Mesenteric fat pad (tissue), 1 donor: ENCODE measurements at places on chromosomes 16 and 17. TPM values are rescaled to one million over a fixed set of nuclear protein-coding genes. Genes with fewer than 3 reads are reported as not detected.

Gene KCNAB3
- 1.3 TPM for total RNA-seq

Gene ADAD2
- total RNA-seq: not detected

Gene SEPTIN12
- total RNA-seq: not detected

Gene PPP1R27
- total RNA-seq: not detected

DNA sequence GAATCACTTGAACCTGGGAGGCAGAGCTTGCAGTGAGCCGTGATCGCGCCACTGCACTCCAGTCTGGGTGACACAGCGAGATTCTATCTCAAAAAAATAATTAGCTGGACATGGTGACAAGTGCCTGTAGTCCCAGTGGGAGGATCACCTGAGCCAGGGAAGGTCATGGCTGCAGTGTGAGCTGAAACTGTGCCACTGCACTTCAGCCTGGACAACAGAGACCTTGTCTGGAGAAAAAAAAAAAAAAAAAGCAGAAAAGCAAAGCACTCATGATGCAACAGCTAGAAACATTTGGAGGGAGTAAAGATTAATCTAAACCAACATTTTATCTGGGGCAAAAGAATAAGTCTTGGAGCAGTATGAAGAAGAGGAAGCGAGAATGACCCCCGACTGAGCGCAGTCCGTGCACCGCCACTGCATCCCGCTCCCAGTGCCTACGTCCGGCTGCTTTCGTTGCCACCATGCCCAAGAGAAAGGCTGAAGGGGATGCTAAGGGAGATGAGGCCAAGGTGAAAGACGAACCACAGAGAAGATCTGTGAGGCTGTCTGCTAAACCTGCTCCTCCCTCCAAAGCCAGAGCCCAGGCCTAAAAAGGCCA is 8.2 kb downstream of the PRPSAP1 start:
- no peak for DNase-seq

DNA sequence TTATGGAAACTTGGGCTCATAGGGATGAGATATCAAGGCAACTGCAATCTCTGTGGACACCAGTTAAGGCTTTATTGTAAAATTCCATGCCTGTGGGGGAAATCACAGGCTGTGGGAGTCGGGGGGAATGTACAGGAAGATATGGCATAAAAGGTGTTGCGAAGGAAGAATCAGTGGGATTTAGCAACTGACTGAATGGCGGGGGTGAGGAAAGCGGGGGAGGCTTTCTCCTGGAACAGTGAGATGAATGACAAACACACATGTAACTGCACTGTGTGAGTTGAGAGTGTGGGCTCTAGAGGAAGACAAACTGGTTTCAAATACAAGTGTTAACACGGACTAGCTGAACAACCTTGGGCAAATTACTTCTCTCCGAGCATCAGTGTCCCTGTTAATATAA is 143.7 kb downstream of the PRKCB start:
- no peak for DNase-seq

DNA sequence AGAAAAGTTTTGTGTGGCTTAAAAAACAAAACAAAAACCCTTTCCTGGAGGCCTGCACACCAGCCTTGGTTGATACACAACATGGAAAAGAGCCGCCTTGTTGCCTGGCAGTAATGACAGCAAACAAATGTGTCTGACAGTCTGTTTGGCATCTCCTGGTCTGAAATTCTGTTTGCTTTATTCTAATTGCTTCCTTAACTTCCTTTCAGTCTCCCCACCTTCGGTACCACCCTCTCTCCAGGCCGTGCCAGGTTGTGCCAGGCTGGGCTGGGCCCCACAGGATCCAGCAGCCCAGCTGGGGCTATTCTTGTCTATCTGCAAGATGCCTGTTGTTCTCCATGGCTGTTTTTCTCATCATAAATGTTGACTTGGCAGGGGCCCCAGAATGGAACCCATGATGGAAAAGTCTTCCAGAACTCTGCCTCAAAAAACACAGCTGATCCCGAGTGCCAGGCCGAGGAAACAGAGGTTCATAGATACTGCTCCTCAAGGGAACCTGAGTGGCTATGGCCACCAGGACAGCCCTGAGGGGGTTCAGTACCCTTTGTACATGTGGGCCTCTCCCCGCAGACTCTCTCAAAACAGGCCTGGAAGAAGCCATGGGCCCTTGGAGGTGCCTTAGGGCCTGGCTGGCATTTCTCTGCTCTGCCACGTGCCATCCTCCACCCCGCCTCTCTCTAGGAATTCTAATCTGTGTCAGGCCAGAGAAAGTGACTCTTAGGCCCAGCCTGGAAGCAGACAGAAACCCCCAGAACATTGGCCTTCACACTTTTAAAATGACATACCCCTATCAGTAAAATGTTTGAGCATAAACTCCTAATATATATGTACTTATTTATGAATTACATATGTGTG is 50.5 kb downstream of the YPEL2 start:
- DNase-seq: no peak

DNA sequence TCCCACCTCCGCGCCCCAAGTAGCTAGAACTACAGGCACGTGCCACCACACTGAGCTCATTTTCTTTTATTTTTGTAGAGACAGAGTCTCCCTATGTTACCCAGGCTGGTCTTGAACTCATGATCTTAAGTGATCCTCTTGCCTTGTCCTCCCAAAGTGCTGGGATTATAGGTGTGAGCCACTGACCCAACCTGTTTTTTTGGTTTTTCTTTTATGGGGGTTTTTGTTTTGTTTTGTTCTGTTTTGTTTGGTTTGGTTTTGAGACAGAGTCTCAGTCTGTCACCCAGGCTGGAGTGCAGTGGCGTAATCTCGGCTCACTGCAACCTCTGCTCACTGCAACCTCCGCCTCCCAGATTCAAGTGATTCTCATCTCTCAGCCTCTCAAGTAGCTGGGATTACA is 16.4 kb downstream of the GID4 start:
- DNase-seq: no peak

DNA sequence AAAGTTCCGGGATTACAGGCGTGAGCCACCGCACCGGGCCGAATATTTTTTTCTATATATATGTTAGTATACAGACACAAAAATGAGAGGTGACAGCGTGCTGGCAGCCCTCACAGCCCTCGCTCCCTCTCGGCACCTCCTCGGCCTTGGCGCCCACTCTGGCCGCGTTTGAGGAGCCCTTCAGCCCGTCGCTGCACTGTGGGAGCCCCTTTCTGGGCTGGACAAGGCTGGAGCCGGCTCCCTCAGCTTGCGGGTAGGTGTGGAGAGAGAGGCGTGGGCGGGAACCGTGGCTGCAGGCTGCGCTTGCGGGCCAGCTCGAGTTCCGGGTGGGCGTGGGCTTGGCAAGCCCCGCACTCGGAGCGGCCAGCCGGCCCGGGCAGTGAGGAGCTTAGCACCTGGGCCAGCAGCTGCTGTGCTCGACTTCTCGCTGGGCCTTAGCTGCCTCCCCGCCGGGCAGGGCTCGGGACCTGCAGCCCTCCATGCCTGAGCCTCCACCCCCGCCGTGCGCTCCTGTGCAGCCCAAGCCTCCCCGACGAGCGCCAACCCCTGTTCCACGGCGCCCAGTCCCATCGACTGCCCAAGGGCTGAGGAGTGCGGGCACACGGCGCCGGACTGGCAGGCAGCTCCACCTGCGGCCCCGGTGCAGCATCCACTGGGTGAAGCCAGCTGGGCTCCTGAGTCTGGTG is 1.9 kb upstream of the DPEP3 start:
- DNase-seq: no peak

- no peak for DNase-seq
Measured at GRCh38 chr17:27567563-27567859, 63.5 kb upstream of the LGALS9 start.

GRCh38 chr17:4851084-4851483 is 17.9 kb downstream of the MINK1 start:
- no peak for DNase-seq

DNA sequence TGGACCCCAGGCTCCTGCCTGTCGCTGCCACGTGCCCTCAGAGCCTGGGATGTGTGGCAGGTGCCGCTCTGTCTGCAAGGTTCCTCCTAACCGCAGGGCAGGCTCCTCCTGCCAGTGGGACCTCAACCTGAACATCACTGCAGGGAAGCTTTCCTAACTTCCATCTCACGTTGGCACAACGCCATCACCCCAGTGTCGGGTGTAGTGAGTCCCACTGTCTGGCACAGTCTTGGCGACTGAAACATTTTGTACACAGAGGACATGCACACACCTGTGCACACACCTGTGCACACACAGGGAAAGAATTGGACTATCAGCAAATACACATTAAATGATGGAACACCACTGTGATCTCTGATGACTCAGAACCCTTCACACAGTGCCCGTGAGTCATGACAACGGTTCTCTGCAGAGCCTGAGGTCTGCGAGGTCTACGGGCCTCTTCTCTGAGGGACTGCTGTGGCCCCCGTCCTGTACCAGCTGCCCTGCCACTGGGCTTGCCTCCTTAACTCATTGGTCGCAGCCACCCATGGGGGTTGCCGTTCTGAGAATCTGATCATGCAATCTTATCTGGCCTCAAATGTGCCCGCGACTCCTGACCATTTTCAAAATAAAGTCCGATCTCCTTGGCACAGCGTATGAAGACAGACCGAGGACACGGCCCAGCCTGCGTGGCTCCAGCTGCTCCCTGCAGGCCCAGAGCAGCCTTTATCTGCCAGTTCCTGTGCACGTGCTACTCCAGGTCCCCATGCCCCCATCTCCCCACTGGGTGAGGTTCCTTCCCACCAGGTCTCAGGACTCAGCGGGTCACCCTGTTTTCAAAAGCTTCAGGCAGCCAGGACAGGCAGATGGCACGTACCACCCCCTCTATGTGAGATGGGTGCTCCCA is 7.6 kb downstream of the CCDC57 start:
- no peak for DNase-seq

DNA sequence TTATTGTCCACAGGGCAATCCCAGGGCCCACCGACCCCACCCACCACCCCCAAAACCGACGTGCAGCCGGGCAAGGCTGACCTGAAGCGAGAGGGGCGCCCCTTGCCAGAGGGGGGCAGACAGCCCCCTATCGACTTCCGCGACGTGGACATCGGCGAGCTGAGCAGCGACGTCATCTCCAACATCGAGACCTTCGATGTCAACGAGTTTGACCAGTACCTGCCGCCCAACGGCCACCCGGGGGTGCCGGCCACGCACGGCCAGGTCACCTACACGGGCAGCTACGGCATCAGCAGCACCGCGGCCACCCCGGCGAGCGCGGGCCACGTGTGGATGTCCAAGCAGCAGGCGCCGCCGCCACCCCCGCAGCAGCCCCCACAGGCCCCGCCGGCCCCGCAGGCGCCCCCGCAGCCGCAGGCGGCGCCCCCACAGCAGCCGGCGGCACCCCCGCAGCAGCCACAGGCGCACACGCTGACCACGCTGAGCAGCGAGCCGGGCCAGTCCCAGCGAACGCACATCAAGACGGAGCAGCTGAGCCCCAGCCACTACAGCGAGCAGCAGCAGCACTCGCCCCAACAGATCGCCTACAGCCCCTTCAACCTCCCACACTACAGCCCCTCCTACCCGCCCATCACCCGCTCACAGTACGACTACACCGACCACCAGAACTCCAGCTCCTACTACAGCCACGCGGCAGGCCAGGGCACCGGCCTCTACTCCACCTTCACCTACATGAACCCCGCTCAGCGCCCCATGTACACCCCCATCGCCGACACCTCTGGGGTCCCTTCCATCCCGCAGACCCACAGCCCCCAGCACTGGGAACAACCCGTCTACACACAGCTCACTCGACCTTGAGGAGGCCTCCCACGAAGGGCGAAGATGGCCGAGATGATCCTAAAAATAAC is 3.0 kb downstream of the SOX9 start:
- no peak for DNase-seq

DNA sequence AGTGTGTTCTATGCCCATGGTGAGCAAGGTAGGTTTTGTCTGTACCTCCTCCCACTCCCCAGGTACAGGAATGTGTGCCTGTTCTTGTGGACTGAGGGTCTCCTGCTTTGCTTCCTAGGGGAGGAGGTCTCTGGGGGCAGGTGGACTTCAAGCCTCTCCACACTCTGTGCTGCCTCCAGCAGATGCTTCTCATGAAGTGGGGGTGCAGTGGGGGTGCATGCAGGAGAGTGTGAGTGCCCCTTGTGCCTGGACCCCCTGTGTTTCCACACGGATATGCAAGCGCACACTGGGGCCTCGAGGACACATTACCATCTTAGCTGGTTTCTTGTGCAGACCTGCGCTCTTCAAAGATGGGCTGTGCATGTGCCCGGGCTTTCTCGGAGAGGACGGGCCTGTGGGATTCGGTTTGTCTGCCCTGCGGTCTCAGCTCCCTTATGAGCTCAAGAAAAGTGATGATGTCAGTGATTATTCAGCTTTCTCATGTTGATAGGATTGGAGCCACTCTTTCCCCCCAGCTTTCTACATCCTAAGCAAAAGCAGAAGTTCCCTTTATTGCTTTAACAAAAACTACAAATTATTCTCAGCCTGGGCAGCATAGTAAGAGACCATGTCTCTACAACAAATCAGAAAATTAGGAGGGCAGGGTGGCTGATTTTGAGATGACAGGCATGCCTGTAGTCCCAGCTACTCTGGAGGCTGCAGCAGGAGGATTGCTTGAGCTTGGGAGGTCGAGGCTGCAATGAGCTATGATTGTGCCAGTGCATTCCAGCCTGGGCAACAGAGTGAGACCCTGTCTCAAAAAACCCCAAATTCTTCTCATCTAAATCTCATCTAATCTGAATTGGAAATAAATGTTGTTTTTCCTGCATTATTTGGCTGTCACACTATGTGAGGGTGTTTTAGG is 86.8 kb downstream of the RPTOR start:
- no peak for DNase-seq

- DNase-seq: no peak
Measured at GRCh38 chr16:12027558-12028287, 51.2 kb downstream of the SNX29 start.

DNA sequence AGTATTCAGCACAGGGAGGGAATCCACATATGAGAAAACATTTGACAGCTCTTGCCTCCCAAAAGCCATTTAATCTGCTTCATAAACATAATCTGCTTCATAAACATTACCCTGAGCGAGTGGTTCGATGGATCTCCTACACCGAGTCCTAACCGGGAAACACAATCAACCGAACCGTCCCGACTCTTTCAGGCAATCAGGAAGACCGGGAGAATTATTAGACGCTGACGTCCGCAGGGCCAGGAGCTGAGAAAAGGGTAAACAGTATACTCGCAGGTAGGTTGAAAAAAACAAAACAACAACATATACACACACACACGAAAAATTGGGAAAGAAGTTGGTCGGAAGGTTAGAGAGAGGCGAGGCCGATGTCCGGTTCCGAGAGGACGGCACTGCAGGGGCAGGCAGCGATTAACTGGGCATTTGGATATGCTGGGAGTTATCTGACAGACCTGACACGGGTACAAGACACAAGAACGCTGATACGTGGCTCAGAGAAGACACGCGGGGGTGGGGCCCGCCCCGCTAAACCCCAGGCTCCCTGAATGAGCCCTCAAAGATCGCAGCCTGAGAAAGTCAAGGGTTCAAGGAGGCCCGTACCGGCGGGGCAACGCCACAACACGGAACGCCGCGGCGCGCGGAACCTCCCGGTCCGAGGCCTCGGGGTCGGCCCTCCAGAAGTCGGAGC is 585 bp downstream of the AP1G1 start:
- peak; percentile 84 for DNase-seq

DNA sequence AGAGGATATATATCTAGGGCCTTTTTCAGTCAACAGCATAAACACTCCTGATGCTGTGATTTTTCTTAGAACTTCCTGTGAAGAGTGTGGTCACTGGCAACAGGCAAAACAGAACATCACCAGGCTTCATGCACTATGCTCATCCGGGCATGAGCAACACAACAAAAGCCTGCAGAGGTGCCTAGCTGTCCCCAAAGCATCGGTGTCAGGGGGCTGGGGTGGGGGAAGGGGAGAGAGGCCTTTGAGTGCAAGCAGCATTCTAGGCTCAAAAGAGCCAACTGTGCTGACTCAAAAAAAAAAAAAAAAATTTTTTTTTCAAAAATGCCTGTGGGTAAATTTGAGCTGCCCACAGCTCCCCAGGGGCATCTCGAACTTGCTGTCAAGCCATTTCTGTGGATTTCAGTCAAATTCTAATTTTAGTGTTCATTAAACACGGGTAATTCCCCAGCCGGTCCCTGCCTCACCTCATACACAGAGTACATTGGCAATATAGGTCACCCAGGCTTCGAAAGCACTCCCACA is 194.6 kb upstream of the DYNLRB2 start:
- no peak for DNase-seq
